Activated CD4-positive, alpha-beta memory T cell treated with anti-CD3 and anti-CD28 coated beads, Interleukin-2, amount 10 ng/mL, durations not matched to agents 7 days and 5 days (primary cell): ENCODE measurements at places on chromosomes 6 and 20. TPM values are rescaled to one million over a fixed set of nuclear protein-coding genes. Genes with fewer than 3 reads are reported as not detected.

- H3K27me3 ChIP-seq = no peaks in the 10 kb centered on the region
- H3K36me3 ChIP-seq = peaks cover 70% of the 10 kb centered on the region
- no peak overlapping the region for H3K4me3 ChIP-seq
- H3K27ac ChIP-seq = no peak overlapping the region
These were observed 2.7 kb downstream of the CSTF1 start for GRCh38 chr20:56395166-56395565.

DNA sequence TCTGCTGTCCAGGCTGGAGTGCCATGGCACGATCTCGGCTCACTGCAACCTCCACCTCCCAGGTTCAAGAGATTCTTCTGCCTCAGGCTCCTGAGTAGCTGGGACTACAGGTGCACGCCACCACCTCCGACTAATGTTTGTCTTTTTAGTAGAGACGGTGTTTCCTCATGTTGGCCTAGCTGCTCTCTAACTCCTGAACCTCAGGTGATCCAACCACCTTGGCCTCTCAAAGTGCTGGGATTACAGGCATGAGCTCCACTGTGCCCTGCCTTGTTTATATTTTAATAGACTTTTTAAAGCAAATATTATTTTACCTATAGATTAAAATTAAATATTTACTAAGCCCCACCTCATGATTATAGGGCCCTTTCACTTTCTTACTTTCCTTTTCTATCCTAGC lies 483.2 kb upstream of the EPHA7 start:
- H3K36me3 ChIP-seq = no peaks in the 10 kb centered on the region
- DNase-seq = no peak
- no peaks in the 10 kb centered on the region for H3K4me1 ChIP-seq
- no peaks in the 10 kb centered on the region for H3K27me3 ChIP-seq
- no peak overlapping the region for H3K4me3 ChIP-seq

PSORS1C2 gene
- not detected for total RNA-seq

GRCh38 chr6:80280262-80281010 lies 174.0 kb downstream of the BCKDHB start:
- no peak for DNase-seq
- peaks cover 11% of the 10 kb centered on the region for H3K4me1 ChIP-seq

GRCh38 chr6:111541026-111541681 lies 58.1 kb upstream of the REV3L start:
- peaks cover 15% of the 10 kb centered on the region for H3K4me1 ChIP-seq
- no peaks in the 10 kb centered on the region for H3K36me3 ChIP-seq
- DNase-seq = no peak
- no peak overlapping the region for H3K27ac ChIP-seq
